ENCODE measurements at places on chromosomes 2 and 18.

DNA sequence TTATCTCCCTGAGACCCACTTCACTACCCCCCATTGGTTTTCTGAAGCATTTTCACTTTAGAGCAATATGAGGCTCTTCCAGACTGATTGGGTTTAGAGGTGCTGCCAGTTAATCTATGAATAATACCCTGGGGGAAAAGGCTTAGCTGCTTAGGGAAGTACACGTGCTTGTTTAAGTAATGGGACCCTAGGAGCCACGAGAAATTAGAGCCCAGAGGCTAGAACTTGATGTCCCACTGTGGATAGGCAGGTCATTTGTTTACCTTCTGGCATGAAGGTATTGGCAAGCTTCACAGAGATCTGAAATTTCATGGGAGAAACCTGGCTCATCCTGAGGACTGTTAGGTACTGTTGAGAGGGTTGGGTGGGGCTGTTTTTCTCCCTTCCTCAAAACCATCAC is 59.7 kb downstream of the CLIP4 start:
- no peak for DNase-seq

GRCh38 chr2:35978218-35978617 is 377.4 kb upstream of the CRIM1 start:
- no peak for DNase-seq

DNA sequence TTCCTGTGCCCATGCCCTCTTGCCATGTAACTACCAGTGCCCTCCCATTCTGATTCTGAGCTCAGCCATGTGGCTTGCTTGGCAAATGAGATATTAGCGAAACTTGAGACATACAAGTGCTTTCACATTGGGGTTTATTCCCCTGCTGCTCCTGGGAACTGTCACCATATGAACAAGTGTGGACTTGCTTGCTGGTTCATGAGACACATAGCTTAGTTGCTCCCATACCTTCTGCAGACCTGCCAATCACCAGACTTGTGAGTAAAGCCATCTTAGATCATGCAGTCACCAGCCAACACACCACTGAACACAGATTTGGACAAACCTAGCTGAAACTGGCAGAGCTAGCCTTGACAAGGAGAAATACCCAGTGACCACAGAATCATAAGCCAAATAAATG is 155.1 kb downstream of the SS18 start:
- DNase-seq, result no peak

DNA sequence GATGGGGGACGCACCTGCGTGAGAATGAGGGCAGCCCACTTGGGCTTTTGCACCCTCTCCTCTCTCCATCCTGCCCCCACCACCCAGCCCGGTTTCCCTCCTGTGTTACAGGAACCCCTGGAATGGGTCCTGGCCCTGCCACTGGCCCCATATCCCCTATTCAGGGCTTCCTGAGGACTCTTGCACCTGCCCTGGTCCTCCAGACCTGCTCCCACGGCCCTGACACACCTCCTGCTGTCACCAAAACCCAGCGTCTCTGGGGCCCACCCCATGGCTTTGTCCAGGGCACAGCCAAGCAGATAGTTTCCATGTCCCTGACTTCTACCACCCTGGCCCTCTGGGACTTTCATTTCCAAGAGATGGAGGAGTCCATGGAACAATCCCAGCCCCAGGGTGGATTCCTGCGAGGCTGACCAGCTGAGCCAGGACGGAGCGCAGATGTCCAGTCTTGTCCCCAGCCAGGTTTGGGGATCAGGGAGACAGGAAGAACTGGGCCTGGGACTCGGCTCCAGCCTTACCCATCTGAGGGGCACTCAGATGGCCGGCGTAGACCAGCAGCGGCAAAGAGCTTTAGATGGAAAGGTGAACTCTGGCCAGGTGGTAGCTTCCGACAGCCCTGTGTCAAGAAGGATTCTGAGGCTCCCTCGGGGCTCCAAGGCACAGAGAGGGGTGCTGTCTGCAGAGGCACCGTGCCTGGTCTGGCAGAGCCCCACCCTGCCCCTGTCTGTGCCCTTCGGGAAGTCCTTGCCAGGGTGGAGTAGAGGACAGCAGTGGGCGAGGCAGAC is 12.0 kb downstream of the GPR35 start:
- no peak for DNase-seq

- no peak for DNase-seq
Measured at GRCh38 chr18:45024357-45025088, 343.8 kb downstream of the SETBP1 start.

Data from activated CD8-positive, alpha-beta memory T cell treated with anti-CD3 and anti-CD28 coated beads for 1 hour (primary cell).